ENCODE measurements at places on chromosomes 2 and 18.

- DNase-seq, result no peak
These were observed 13.4 kb downstream of the COLEC12 start for GRCh38 chr18:486929-487740.

GRCh38 chr2:205656461-205656860 lies 25.8 kb upstream of the NRP2 start:
- DNase-seq, result no peak

- no peak for DNase-seq
These were observed 683 bp upstream of the TBC1D8 start for GRCh38 chr2:101151859-101152271.

DNA sequence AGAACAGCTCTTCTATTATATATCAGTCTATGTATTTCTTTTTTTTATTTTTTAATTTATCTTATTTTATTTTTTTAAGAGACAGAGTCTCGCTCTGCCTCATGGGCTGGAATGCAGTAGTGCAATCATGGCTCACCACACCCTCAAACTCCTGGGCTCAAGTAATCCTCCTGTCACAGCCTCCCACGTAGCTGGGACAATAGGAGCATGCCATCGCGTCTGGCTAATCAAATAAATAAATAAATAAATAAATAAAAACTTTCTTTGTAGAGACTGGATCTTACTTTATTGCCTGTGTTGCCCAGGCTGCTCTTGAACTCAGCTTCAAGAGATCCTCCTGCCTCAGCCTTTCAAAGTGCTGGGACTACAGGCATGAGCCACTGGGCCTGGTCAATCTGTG lies 117.0 kb downstream of the RBMS1 start:
- DNase-seq, result no peak

DNA sequence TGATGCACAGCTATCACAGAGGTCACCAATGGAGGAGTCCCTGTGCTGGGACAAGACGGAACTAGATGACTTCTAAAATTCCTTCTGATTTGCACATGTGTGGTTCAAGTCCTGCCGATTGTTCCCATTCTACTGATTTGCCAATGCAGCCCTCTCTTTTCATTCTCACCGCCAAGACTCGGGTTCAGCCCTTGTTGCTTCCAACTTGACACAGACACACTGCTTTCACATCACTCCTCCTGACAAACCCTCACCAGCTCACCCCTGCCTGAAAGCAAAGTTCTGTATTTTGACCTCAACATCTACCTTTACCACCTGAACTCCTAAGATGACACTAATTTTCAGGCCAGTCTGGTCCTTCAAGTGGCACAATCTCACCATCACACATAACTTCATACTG lies 25.5 kb downstream of the REEP1 start:
- DNase-seq, result no peak

DNA sequence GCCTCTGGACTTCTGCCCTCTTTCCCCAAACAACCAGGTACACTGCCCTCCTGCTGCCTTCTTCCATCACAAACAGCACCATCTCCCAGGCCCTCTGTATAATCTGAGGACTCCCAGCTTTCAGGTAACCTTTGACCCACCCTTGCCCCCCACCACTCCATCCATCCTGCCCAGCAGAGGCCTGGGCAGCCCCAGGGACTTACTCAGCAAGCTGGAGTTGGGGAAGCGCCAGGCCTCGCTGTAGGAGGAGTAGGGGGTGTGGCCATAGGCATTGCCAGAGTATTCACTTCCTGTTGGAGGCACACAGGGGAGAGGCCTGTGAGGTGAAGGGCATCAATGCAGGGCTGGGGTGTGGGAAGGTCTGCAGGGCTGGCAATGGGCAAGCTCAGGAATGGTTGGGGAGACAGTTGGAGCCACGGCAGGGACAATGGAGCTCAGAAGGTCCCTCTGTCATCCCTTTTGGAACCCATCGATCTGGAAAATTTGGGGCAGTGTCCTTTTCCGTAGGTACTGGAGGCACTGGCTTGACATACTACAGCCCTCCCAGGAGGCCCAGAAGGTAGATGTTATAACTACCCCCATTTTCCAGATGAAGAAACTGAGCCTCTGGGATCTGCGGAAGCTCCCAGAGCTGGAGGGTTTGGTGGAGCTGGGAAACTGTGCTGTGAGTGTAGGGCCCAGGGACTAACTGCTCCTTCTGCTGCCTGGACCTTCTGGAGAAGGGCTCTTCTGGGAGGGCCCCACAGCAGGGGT lies 46.3 kb downstream of the PSD4 start:
- no peak for DNase-seq

GRCh38 chr18:76679259-76679658 lies 143.1 kb upstream of the ZNF236 start:
- DNase-seq, result no peak
